ENCODE measurements at places on chromosomes 5 and 9. TPM values are rescaled to one million over a fixed set of nuclear protein-coding genes. Genes with fewer than 3 reads are reported as not detected.

The GABRP gene
- total RNA-seq: not detected

The PTGES gene
- total RNA-seq: 96.6 TPM

The IL3 gene
- total RNA-seq: not detected

The ECSCR gene
- not detected for total RNA-seq

The TNFSF15 gene
- 0.39 TPM for total RNA-seq

The ZNF367 gene
- 2.7 TPM for total RNA-seq

The GABRA1 gene
- total RNA-seq: not detected

The SLC25A25 gene
- total RNA-seq: 15.5 TPM

The TAL2 gene
- total RNA-seq: not detected

The PLPPR1 gene
- total RNA-seq: not detected

The TMEM174 gene
- not detected for total RNA-seq

The C5orf34 gene
- total RNA-seq: 3.9 TPM

The FRMD3 gene
- total RNA-seq: 0.28 TPM

The CER1 gene
- total RNA-seq: not detected

The CATSPER3 gene
- 0.91 TPM for total RNA-seq

The SLC36A3 gene
- total RNA-seq: not detected

The CAMK2A gene
- not detected for total RNA-seq

The TTC1 gene
- 100 TPM for total RNA-seq

The GKAP1 gene
- total RNA-seq: 5.8 TPM

The PRDM9 gene
- not detected for total RNA-seq

The CD14 gene
- total RNA-seq: 2.2 TPM

The MYO10 gene
- total RNA-seq: 35.7 TPM

The CHSY3 gene
- total RNA-seq: 0.82 TPM

The PDCD1LG2 gene
- total RNA-seq: 1.8 TPM

All from MCF 10A (cell line).